SK-N-DZ (cell line): ENCODE measurements at places on chromosomes 1 and 21.
A peak's percentile ranks its signal among the peaks of the same experiment; 100 is the strongest.

DNA sequence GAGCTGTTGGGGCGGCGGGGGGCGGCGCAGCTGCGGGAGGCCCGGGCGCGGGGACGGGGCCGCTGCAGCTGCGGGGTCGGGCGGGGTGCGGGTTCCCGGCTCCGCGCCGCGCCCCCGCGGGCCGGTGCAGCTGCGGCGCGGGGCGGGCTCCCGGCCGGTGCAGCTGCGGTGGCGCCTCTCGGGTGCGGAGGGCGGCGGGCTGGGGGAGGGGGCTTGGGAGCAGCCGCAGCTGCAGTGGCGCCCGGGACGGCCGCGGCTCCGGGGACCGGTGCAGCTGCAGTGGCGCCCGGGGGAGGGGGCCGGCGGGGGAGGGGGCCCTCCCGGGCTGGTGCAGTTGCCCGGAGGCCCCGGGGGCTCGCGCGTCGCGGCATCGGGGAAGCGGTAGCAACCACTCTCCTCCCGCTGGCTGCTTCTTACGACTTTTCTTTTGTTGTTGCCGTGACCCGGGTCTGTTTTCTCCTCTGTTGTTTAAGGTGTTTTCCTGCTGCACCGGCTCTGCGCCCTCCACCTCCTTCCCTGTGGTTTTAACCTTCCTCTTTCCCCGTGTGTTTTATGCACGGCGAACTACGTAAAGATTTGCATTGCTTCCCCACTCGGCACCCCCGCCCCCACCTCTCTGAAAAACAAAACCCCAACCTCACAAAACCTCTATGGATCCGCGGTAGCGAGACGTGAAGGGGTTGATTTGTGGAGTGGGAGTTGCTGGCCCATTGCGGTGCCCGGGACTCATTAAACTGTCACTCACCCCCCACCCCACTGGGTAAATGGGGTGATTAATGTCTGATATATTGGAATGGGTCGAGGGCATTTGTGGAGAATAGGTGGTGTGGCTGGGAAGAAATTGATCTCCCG is 1.7 kb upstream of the ZBTB18 start:
- DNase-seq: peak; percentile 17

DNA sequence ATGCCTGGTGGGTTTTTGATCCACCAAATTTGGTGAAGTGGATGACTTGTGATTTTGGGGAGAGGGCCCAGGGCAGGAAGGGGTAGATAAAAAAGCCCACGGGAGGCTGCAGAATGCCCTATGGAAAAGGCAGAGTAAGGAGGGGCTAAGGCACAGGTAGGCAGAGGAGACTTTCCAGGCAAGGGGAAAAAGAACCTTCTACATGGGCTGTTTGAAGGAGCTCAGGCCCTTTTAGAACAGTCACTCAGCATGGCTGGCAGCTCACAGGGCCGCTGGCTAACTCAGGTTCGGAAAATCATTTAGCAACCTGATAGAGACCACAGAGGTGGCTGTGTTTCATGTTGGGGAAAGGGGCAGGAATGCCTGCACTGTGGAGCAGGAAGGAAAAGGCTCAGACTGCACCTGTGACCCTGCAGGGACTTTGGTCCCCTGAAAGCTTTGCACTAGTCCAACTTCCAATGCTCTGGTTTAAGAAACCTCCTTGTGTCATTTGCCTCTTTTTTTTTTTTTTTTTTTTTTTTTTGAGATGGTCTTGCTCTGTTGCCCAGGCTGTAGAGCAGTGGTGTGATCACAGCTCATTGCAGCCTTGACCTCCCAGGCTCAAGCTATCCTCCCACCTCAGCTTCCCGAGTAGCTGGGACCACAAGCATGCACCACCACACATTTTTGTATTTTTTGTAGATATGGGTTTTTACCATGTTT is 58.5 kb upstream of the ENAH start:
- no peak for DNase-seq

- peak; percentile 44 for DNase-seq
These were observed at the start of gene B4GALT2 for GRCh38 chr1:43978551-43979260. Gene B4GALT2 (plus strand): TSS chr1:43979210. CDS start chr1:43981161, 1,951 bp downstream.

GRCh38 chr1:93623875-93624274 is 57.8 kb downstream of the BCAR3 start:
- no peak for DNase-seq

DNA sequence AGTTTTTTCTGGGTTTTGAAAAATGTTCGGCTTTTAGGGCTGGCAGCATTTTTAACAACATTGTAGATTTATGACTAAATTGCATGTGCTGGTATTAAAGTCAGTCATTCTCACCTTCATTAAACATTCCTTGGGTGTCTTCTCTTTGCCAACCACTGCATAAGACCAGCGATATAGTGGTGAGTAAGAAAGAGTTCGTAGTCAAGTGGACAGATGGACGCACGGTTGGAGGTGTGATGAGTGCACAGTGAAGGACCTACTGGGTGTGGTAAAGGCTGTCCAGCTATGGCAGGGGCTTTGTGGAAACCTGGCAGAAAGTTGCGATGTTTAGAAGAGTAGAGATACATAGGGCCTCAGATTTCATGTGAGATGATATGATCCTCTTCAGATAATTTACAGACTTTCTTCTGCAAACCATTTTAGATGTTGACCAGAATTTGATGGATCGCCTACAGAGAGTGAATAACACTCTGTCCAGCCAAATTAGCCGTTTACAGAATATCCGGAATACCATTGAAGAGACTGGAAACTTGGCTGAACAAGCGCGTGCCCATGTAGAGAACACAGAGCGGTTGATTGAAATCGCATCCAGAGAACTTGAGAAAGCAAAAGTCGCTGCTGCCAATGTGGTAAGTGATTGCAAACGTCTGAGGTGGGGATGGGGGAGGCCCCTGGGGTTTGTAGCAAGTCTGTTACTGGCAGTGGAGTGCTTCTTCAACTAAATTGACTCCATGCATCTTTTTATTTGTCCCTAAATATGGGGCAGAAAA is 56.0 kb upstream of the LAMC2 start:
- no peak for DNase-seq

DNA sequence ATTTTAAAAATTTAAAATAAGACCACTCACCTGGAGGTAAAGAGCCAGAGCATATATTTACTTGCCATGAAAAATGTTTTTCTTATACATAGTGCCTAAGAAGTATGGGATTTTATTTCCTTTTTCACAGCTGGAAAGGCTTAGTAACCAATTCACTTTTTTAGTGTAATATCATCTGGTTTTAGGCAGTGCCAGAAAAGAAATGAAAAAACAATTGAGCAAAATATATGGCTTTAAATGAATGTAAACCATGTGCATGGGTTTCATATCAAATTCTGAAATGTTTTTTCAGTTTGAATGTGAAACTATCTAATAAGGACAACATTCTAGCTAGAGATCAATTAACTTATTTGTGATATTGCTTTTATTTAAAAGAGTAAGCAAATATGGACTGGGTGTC is 672.4 kb upstream of the ADAMTS5 start:
- no peak for DNase-seq

- DNase-seq: no peak
These were observed 173.3 kb downstream of the CAMTA1 start for GRCh38 chr1:6958407-6959030.

GRCh38 chr1:231139659-231140654 is 21.9 kb upstream of the TRIM67 start:
- DNase-seq: no peak

DNA sequence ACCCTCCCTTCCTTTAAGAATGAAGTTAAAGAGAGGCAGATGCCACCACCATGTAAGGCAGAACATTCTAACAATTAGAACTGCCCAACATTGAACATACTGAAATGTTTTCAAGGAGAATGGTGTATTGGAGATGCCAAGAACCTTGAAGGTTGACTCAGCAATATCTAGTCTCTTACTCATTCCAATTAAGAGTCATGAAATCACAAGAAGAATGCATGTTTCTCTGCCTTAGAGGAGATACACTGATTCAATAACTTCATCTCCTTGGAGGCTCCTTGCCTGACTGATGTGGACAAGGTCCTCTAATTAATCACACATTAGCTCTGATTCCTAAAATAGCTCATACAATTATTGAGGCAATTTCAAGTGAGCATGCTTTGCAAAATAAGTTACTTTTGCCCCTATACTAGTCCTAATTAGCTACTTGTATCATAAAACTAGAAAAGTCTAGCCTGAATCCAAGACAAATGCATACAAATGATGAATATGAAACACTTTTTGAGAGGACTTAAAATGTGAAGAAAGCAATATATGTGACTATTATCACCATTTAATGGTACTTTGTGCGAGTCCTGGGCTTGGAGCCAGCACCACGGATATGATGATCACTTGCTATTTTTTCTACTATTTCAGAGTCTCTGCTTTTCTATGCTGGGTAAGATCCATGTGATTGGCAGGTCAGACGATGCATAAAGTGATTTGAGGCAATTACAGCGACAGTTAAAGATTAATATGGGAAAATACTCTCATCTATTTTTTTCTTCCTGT is 114.5 kb downstream of the DSCAM start:
- DNase-seq: no peak

- DNase-seq: no peak
These were observed 20.7 kb upstream of the S100A2 start for GRCh38 chr1:153586347-153586746.

GRCh38 chr1:152458384-152459185 is 44.5 kb upstream of the CRNN start:
- DNase-seq: peak; percentile 51

DNA sequence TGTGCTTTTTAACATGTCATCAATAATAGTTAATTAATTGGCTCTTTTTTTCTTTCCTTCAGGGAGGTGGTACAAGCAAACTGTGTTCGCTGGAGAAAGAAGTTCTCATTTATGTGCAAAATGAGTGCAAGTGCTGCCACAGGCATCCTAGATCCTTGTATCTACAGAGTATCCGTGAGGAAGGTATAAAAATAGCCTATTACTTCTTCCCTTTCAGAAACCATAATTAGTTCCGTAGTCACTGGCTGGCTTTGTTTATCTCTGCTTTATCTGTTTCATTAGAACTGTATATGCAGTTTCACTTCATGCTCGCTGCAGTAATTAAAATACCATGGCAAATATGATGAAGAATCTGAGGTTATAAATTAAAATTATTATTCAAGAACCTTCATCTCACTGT is 40.6 kb downstream of the EEIG2 start:
- no peak for DNase-seq

DNA sequence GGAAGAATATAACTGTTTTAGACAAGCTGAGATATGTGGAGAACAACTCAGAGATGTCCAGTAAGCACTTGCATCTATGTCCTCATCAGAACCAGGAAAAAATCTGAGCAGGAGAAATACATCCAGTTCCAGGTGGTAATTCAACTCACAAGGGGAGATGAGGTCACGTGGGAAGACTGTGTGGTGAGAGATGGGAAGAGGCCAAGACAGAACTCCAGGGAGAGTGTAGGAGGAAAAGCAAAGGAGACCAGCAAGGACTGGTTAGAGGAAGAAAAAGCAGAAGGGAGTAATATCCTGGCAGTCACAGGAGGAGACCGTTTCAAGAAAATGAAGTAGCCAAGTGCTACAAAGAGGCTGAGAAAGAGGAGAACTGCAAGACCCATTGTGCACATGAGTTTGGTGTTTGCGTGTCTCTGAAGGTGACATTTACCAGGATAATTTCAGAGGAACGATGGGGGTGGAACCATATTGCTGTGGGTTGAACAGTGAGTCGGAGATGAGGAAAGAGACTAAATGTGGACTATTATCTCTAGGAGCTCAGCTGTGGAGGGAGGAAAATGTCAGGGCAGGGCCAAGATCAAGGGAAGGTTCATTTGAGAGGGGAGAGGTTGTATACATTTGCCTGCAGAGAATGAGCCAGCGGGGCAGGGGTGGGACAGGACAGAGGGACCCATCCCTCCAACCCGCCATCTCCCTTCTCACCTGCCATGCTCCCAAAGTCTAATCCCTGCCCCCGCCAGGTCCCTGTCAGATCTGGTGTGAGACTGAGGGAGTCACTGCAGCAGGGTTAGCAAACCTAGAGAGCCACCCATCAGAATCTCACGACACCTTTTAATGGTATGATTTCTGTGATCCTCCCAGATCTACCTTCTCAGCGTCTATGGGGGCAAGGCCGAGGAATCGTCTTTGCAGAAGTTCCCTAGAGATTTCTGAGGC is 24.9 kb downstream of the SUSD4 start:
- DNase-seq: no peak

- DNase-seq: no peak
These were observed 150.3 kb downstream of the PTGER3 start for GRCh38 chr1:70897273-70897672.

DNA sequence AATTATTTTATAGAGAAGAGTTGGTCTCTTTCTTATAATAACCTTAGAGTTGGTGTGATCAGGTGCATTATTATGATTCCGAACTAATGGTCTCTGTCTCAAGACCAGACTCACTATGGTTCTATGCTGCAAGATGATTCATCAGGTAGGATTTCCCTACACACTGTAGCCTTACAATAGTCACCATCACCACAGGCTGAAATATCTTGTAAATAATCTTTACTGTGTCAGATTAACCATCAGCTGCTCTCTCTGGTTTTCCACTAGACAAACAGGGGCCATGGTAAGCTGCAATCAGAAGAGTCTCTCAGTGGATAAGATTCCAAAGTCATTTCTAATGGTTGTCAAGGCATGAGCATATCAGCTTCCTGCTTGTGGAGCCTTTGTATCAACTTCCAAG is 4.4 kb upstream of the GBP4 start:
- no peak for DNase-seq

GRCh38 chr1:89608319-89608983 is 24.5 kb upstream of the LRRC8C start:
- no peak for DNase-seq

- DNase-seq: peak; percentile 45
These were observed 66.2 kb upstream of the WDR26 start for GRCh38 chr1:224500796-224501195.

DNA sequence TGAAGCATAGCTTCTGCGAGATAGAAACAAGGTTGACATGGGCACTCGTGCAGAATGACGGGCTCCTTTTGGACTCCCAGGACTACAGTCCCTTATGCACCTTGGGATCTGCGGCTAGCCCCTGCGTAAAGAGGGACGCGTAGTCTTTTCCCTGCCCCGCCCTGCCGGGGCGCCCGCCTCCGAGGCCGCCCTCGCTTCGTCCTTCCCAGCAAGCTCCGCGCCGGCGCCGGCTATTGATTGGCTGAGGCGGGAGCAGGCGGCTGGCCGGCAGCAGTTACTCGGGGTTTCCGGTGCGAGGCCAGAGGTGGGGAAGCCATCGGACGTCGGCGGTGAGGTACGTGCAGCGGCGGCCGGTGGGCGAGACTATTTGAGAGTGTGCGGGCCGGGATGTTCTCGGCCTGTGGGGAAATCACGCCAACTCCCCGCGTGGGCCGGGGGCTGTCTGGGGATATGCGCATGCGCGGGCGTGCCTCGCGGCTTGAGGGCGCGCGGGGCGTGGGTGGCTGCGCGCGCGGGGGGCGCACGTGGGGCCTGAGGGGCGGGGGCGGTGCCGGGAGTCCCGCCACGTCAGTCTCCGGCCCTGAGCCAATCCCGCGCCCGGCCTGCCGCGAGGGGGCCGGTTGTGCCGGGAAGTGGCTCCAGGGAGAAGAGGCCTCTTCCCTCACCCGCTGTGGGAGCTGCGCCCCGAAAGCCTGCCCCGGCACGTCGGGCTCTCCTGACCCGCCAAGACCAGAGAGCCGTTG is at the start of gene TXLNA:
Gene TXLNA, plus strand, starts transcription at position 233 of the 743 bp plus-strand sequence. CDS start 671 bp downstream, outside the sequence.
- peak; percentile 91 for DNase-seq

GRCh38 chr21:40717028-40717427 is 129.9 kb downstream of the DSCAM start:
- DNase-seq: no peak

- DNase-seq: no peak
These were observed 7.5 kb upstream of the C2CD2 start for GRCh38 chr21:41961282-41961701.
